Stomach (tissue), 19 donors: ENCODE measurements at places on chromosomes 7 and 10. TPM values are rescaled to one million over a fixed set of nuclear protein-coding genes. Genes with fewer than 3 reads are reported as not detected.

Gene ZP3
- total RNA-seq: not detected

Gene TRIM74
- total RNA-seq: 3.1 TPM

Gene SEMA3C
- total RNA-seq: 103 TPM

Gene SPDYE8
- not detected for total RNA-seq

Gene UBE3C
- 84.3 TPM for total RNA-seq

Gene GLI3
- 1.8 TPM for total RNA-seq

Gene ACSL5
- 44.0 TPM for total RNA-seq

Gene ZNF425
- not detected for total RNA-seq

Gene ZNF32
- total RNA-seq: 75.9 TPM
